GM12864 (cell line): ENCODE measurements at places on chromosomes 6 and 20.

GRCh38 chr6:75381877-75382633 lies 97.5 kb upstream of the TMEM30A start:
- no peak for DNase-seq

- DNase-seq: no peak
Measured at GRCh38 chr6:107784669-107785068, 39.4 kb downstream of the SCML4 start.

GRCh38 chr6:113406048-113406695 lies 451.0 kb upstream of the MARCKS start:
- DNase-seq: no peak

- DNase-seq: no peak
Measured at GRCh38 chr6:167703347-167703746, 123.4 kb upstream of the AFDN start.

DNA sequence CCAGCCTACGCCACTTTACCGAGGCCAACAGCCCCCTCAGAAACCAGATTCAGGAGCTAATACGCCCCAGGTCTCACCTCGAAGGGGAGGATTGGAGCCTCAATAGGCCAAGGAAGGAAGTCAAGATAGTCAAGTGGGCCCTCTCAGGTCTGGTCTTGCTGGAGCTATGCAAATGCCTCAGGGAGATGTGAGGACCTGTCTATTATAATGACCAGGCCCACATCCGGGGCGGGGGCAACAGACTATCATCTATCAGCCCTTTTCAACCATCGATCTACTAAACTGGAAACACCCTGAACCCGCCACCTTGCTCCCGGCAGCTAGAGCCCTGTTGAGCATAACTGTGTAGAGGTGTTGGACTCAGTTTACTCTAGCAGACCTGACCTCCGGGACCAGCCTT lies 12.7 kb upstream of the GSTA3 start:
- no peak for DNase-seq

- no peak for DNase-seq
Measured at GRCh38 chr6:78231002-78231401, 578.2 kb downstream of the MEI4 start.

GRCh38 chr20:38601216-38602184 lies at the start of gene ARHGAP40:
Gene ARHGAP40 (plus strand): TSS chr20:38601809.
- no peak for DNase-seq

- no peak for DNase-seq
Measured at GRCh38 chr20:59776626-59777330, 156.7 kb downstream of the SYCP2 start.

DNA sequence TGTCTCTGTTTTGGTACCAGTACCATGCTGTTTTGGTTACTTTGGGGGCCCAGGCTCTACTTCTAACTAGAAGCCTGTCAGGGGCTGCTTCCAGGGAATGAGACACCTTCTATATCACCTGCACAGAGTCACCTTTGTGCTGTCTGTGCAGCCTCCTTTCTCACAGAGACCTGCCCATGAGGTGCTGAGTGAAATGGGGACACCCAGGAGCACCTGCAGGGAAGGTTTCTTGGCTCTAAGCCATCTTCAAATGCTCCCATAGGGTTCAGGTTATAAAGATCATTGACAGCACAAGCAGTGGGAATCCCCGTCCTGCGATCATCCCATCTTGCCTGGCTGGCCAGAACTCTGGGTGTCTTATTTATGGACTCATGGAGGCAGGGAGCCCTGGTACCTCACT lies 19.1 kb downstream of the GABRR2 start:
- DNase-seq: no peak

GRCh38 chr6:28600245-28600644 lies 74.6 kb downstream of the GPX5 start:
- DNase-seq: no peak

DNA sequence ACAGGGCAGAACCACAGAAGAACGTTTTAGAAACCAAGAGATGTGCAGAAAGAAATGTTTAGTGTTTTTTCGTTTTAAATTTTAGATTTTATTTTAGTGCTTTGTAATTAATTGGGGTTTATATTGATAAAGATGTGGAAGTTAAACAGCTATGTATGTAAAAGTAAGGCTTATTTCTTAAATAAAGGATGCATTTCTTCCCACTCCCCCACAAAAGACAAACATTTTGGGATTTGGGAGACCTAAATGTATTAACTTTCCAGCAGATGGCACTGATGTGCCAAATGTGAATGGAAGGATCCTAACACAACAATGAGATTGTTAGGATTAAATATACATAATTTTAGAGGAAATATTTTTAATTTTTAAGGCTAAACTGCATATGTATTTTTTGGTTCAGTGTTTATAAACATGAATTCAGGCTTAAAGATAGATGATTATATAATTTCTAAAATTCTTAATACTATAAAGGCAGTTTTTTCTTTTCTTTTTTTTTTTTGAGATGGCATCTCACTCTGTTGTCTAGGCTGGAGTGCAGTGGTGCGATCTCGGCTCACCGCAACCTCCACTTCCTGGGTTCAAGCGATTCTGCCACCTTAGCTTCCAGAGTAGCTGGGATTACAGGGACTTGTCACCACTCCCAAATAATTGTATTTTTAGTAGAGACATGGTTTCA lies 12.0 kb downstream of the PFDN4 start:
- no peak for DNase-seq

DNA sequence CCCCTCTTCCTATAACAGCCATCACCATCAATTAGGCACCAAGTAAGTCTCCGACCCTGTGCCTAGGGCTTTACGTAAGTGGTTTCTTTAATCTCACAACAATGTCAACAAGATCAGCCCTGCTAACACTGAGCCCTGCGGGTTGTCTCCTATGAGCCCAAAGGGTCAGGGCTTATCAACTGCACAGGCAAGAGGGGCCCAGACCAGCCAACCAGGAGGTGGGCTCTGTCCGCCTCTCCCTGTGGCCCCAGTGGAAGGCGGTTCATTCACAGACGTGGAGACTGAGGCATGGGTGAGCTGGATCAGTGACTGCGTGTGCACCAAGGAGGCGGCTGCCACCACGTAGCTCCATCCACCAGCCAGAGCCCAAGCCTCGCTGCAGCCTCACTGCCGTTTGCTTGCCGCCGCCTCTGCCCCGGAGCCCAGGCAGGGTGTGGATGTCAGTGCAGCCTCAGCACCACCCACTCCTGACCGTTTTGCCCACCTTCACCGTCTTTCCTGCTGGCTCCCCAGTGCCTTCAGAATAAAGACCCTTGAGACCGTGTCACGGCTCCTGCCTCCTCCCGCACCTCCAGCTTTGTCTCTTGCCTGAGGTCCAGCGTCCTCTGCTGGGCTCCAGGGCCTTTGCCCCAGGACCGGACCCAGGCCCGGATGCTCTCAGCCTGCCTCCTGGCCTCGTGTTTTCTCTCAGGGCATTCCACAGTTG lies 78.7 kb downstream of the DLL1 start:
- DNase-seq: no peak

DNA sequence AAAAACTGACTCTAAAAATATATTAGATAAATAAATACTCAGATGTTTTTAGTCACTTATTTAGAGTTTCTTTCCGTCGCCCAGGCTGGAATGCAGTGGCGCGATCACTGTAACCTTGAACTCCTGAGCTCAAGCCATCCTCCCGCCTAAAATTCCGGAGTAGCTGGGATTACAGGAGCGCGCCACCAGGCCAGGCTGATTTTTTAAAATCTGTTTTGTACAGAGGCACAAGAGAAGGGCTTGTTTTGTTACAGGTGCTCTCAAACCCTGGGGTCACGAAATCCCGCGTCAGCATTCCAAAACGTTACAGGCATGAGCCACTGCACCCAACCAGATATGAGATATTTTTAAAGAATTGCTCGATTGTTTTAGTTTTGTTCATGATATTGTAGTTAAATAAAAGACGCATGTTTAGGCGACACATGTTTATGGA lies 40.7 kb upstream of the BTN3A2 start:
- no peak for DNase-seq

DNA sequence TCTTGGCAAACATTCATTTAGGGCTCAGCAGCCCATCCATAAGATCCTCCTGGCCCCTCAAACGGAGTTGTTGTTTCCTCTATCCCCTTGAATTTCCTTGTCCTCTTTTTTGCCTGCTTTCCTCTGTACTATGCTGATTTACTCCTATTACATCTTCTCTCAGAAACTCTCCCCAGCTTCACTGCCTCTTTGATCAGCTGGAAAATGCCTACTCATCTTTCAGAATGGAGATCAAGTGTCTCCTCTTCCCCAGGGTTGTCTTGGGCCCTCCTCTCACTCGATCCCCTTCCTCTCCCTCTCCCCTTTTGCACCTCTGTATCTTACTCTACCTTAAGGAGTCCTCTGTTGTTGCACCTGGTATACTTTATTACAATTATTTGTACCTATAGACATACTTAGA lies 60.2 kb downstream of the PHF20 start:
- DNase-seq: no peak

GRCh38 chr6:114272582-114272981 lies 70.2 kb downstream of the HS3ST5 start:
- no peak for DNase-seq

GRCh38 chr20:51695574-51696303 lies 72.5 kb downstream of the ATP9A start:
- DNase-seq: no peak

- DNase-seq: no peak
Measured at GRCh38 chr20:13857304-13857703, 72.5 kb downstream of the NDUFAF5 start.

GRCh38 chr6:37535759-37536490 lies 36.2 kb upstream of the CCDC167 start:
- no peak for DNase-seq

GRCh38 chr6:137879885-137880745 lies 13.1 kb downstream of the TNFAIP3 start:
- no peak for DNase-seq

DNA sequence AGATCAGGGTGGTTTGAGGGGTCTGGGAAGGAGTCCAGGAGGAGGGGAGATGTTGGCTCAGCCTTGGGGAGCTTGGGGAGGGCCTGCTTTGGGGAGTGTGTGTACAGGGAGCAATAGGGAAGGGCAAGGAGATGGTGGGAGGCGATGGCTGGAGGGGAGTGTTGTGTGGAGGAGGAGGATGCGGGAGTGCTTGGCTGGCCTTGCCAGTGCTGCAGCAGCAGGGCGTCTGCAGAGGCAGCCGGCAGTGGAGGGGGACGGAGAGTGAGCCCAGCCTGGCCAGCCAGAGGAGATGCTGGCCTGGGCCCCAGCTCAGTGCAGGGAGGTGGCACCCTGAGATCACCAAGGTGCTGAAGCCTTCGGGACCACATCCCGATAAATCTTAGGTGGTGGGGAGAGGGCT lies 3.9 kb downstream of the IP6K3 start:
- no peak for DNase-seq

DNA sequence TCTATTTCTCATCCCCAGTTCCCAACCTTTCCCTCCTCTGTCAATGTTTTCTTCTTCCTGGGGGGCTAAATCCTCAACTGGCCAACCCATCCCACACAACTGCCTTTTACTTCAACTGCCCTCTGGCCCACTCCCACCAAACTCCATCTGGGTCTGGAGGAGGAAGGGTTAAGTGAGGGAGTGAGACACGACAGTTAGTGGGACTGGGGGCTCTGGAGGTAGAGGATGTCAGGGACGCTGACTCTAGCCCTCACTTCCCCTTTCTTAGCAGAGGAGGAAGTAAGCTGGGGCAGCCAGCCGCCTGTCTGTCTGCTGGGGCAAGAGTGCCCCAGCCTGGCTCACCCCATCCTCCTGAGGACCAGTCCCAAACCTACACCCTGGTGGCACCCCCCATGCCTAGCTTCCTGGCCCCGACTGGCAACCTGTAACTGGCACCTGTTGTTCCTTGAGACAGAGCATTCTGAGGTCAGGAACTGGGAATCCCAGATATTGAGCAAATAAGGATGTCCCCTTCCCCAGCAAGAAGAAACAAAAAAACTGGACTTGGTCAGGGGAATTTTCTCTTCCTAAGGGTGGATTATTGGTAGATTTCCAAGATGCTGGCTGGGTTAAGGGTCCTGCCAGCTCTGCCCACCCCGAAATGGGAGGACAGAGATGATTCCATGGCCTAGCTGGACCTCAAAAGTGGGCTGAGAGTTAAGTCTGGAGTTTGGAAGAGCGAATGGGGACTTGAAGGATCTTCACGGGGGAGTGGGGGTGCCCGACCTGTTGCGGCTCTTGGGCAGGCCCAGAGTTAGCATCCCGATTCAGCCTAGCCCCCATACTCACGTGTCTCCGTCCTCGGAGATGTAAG lies 971 bp downstream of the NFKBIE start:
- DNase-seq: no peak

DNA sequence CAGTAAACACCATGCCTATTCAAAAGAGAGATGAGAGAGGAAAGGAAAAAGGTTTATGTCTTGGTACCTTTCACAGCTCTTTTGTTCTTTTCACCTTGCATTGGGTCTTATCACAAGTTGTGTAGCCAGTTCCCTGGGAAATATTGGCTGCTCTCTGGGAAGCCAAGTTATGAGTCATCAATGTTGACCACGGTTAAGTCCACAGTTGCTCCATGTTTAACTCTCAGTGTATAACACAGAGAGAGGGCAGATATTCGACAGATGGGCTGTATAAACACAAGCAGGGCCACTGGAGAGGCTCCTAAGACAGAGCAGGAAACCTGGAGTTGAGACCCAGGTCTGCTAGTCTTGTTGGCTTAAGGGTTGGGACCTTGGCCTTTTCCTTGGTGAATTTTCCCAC lies 718.6 kb downstream of the QKI start:
- no peak for DNase-seq

DNA sequence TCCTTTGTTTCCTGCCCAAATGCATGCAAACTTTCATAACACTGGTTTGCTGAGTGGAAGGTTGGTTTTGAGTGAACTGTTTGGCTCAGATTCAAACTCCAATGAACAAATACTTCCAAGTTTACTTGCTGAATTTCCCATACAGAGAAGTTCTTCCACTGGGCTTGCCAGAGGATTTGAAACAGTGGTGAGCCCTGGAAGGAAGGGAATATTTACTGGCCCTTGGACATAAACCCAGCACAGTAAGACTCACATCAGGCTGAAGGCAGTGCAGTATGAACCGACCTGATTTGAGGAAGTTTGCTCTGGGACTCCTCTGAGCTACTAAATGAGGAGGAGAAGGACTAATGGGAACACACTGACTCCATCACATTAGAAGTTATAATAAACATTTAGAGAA lies 3.8 kb downstream of the TRAF3IP2 start:
- DNase-seq: no peak

- no peak for DNase-seq
Measured at GRCh38 chr6:125846292-125847024, 55.7 kb downstream of the NCOA7 start.

- peak; percentile 27 for DNase-seq
Measured at GRCh38 chr6:100479179-100480035, 14.7 kb upstream of the SIM1 start.

GRCh38 chr6:73513496-73513854 lies 7.4 kb downstream of the EEF1A1 start:
- no peak for DNase-seq

- no peak for DNase-seq
Measured at GRCh38 chr6:149867876-149868640, 3.9 kb upstream of the LRP11 start.

DNA sequence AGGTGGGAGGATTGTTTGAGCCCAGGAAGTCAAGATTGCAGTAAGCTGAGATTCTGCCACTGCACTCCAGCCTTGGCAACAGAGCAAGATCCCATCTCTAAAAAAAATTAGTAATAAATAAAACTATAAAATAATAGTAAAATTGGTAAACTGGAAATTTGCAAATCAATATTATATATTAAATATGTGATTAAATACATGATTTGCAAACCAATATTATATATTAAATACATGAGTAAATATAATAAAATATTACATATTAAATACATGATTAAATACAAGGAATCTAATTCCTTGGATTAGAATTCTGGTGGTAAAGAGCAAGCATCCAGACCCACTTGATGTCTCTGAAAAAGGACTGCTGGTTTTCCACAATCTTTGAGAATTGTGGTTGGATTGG lies 35.8 kb downstream of the FUT9 start:
- DNase-seq: no peak
